ENCODE measurements at places on chromosomes 12 and 14.

DNA sequence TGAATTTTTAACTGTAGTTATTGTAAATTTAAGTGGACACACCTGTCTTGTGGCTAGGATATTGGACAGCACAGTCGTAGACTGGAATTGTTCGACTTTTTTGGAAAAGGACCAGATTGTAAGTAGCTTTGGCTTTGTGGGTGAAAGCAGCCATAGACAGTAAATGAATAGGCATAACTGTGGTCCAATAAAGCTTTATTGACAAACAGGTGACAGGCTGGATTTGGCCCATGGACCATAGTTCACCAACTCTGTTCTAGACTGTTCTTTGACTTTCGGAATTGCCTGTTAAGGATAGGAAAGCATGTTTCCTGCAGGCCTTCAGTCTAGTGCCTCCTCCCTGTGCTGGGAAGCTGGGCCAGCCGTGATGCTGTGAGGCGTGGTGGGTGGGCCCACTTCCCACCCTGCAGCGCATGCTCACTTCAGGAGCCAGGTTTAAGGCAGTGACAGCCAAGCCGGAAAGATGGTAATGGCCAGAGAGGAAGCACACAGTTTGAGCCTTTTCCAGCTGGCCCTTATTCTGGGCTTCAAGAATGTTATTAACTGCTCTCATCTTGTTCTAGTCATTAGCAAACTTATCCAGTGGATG, 51.8 kb downstream of the PPP2R5C start:
- DNase-seq, result no peak

DNA sequence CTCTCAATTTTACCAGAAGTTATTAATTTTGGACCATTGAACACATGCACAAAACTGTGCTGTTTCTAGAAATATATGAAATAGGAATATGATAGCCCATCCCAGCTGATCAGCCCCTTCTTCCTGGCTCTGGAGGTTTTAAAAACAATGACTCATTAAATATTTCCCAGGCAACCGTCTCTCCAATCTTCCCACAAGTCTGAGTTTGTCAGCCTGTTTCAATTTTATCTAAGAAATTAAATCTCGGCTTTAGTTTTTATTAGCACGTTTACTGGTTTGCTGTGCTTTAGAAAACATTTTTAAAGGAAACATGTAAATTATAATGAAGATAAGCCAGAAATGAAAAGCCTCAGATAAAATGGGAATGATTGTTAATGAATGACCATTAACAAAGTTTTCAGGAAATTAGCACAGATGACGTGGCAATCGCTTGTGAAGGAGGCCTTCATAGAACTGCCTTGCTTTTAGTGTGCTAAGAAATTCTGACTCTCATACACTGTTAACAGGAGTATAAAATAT, 89.3 kb upstream of the RAP1B start:
- no peak for DNase-seq

- no peak for DNase-seq
Observed at GRCh38 chr12:51751661-51752060, 96.9 kb downstream of the FIGNL2 start.

DNA sequence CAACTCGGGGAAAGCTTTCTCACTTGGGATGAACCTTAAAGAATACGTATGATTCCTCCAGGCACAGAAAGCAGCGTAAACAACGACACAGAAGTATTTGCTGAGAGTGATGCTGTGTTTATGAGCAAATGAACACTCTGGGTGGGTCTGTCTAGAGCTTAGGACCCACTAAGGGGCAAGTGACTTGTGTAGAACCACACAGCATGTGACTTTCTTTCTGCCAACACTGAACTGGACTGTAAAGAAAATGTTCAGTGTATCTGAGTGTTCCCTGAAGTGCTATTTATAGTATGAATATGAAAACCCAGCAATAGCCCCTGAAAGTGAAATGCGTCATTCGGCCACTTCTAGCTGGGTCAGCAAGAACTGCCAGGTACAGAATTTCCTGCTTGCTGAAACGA, 78.5 kb downstream of the ST8SIA1 start:
- DNase-seq, result no peak

- no peak for DNase-seq
Observed at GRCh38 chr14:59346796-59347510, 118.2 kb downstream of the GPR135 start.

DNA sequence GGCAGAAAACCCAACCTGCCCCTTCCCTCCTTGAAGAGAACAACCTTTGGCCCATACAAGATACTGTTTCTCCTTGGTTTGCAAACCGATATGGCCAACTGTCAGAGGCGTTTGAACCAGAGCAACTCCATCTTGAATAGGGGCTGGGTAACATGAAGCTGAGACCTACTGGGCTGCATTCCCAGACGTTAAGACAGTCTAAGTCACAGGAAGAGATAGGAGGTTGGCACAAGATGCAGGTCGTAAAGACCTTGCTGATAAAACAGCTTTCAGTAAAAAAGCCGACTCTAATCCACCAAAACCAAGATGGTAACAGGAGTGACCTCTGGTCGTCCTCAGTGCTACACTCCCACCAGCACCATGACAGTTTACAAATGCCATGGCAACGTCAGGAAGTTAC, 42.7 kb upstream of the TMEM132C start:
- no peak for DNase-seq

- DNase-seq, result no peak
Observed at GRCh38 chr12:51219322-51219721, 1.5 kb upstream of the POU6F1 start.

DNA sequence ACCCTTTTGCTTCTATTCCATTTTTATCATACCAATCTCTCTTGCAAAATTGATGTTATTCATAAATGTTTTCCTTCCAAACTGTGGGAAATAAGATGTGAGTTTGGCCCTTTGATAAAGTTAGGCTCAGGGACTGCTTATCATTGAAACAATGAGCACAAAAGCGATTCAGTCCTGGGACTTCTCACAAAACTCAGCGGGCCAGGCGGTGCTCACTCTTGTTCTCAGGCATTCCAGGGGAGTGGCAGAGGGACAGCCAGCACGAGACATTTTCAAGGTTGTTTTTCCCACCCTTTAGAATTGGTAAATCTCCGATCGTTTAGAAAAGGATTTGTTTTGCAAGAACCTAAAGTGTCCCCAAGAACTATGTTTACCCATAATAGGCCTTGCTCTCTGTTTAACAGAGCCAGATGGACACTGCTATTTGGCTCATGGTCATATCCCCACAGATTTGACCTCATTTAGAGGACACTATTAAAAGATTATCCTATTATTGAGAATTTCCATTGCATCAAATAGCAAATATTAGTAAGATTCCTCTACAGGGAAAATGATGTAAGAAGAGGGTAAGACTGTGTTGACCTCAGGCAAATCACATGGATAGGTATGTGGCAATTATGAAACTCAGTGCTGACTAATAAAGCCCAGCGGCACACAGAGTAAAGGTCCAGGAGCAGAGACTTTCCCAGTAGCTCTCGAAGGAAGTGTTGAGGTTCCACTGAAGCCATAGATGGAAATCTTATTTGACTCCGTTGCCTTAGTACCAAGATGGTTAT, 102.7 kb upstream of the USP44 start:
- no peak for DNase-seq

Data from right renal pelvis (tissue), 4 donors.